Hindlimb muscle (tissue), 1 donor: ENCODE measurements at places on chromosomes 6 and 20.

DNA sequence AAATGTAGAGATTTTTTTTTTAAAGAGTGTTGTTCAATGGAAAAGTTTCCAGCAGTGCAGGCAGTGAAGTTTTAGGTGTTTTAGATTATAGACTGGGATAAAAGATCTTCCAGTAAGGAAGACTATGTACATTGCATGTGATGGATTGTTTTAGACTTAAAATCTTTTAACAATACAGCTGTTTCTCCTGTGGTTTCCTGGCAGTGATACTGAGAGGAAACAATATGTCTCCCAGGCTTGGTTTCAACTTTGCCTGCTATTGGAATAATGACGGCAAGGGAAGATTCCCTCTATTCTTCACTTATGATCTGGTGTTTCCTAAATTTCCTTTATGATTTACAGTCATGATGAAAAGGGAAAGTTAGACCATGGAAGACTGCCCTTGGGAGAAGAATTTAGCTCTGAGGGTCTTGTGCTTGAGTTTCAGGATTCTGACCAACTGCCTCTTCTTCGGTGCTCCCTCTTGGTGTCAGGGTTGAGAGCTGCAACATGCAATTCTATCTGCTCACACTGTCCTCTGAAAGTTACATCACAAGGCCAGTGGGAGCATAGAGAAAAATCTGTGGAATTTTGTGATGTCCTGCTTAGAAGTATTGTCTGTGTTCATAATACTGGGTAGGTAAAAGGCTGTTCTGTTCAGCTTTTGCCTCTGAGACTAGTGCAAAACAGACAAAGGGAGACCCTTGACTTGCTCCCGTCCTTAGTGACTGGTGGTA lies 262.8 kb upstream of the MAN1A1 start:
- no peak for DNase-seq

- no peak for DNase-seq
These were observed 34.2 kb downstream of the NHSL1 start for GRCh38 chr6:138465007-138465645.

DNA sequence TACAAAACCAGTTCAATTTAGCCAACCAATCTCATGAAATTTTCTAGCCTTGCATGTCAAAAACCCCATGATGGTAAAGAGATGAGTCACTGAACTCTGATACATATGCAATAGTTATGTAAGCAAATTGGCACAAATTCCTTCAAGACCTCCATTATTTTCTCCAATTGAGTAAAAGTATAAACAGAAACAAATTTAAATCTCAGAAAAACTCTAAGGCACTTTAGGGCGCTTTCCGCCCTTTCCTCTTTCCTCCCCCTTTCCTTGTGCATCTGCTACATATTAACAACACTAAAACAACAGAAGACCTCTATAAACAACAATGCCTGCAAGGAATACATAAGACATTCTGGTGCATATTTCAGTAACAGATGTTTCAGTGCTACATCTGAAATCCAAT lies 48.5 kb downstream of the KIF13A start:
- DNase-seq: no peak

DNA sequence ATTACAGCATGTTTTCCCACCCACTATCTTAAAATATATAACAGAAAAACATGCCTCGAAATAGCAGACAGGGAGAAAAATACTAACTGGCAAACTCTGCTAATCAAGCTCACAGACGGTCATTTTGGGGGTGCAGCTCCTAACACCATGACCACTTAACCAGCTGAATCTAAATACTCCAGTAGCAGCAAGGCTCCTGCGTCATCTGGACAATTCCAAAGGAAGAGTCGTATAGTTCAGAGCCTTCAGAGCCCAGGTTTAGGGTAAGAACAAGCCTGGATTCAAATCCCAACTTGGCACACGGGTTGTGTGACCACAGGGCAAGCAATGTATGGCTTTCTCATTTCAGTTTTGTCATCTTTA lies 81.3 kb upstream of the COL21A1 start:
- DNase-seq: no peak

GRCh38 chr6:35473850-35474130 lies 5.6 kb downstream of the RPL10A start:
- DNase-seq: no peak

- no peak for DNase-seq
These were observed 338.2 kb upstream of the ZFP64 start for GRCh38 chr20:52529826-52530225.

- no peak for DNase-seq
These were observed 120.6 kb downstream of the TBX18 start for GRCh38 chr6:84643778-84644177.

GRCh38 chr6:10491463-10491862 lies 29.7 kb upstream of the GCNT2 start:
- DNase-seq: no peak

DNA sequence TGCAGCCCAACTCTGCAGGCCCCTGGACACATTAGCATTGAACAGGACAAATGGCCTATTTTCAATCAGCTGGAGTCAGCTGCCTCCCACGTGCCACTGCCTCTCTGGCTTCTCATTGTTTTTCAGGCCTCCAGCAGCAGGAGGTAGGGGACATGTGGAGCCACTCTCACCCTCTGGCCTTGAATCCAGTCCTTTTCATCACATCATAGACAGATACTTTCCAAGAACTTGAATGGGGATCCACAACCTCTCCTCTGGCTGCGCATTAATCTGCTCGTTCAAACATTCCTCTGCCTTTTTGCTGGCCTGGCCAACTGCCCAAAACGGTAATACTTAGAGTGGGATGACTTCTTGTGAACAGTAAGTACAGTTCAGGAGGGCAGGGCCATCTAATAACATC lies 592.3 kb downstream of the PKHD1 start:
- no peak for DNase-seq

- DNase-seq: no peak
These were observed 43.9 kb upstream of the EXOC2 start for GRCh38 chr6:736657-737446.

DNA sequence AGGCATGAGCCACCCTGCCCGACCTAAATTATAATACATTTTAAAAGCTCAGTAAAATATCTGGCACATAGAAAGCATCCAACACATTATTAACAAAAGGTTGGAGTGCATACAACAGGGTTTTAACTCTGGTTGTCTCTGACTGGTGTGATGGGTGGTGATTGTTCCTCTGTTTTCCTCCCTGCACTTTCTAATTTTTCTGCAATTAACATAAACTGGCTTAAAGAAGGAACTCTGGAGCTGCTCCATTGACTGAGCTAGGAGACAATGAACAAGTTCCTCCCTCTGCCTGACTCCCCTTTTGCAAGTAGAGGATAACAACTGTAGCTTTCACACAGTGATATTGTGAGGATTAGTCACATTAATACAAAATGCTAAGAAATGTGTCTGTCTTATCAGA lies 48.5 kb upstream of the SIRPG start:
- no peak for DNase-seq

- peak; percentile 41 for DNase-seq
These were observed 35.1 kb upstream of the BTN3A2 start for GRCh38 chr6:26329763-26330511.

GRCh38 chr20:53597030-53597482 lies 3.4 kb upstream of the ZNF217 start:
- DNase-seq: no peak

DNA sequence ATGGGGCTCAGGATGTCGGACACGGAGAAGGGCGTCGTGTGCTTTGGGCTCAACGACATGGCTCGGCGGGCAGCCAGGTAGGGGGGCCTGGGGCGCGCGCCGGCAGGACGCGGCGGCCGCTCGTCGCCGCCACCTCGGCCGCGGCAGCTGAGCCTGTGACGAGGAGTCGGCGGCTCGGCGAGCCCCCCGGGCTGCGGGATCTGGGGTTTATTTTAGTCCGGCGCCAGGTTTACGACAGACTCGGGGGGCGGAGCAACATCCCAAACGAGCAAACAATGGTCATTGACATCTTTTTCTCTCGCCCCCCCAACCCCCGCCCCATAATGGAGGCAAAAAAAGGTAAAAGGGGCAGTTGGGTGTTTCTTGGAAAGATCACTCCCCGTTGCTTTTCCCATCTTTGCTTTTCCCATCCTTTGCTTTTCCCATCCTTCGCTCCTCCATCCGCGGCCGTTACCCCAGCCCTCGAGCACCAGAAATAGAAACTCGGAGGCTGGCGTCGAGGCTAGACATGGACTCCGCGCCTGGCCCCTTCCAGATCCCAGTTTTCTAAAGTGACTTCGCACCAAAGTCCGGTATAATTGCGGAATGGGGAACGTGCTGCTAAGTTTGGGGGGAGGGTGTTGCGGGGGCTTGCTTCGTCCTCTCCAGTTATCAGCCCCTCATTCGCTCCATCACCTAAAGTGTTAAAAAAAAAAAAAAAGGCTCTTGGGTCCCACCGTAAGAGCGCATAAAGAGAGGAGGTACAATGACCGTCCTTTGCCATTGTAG lies at the start of gene NKX2-4:
Gene NKX2-4 (minus strand): TSS at position 186 of the 768 bp plus-strand sequence. CDS start 127 bp downstream, at position 59.
- DNase-seq: no peak

DNA sequence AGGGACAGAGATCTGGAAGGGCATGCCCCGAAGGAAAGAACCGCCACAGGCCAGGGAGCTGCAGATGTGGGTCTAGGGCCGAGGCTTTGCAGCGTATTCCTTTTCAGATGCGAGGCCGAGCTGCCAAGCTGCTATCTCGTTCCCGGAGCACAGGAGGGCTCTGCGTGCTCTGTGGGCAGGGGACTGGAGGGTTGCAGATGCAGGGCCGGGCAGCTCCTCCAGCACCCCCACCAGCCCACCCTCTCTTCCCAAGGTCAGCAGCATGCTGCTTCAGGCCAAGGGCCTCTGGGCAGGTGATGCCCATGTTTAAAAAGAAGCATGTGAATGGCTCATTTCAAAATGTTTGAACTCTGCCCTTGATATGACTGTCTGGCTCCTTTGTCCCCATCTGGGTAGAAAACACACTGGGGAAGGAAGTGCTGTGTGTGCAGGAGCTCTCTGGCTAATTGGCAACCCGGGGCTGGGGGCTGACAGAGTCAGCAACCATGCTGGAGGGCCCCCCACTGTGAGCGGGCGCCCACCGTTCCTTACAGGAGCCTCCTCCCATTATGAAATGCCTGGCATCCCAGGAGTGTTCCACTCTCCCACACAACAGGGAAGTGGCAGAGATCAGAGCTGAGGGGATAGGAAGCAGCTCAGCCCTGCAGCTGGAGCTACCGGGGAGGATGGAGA lies 353.3 kb downstream of the ZFAND3 start:
- DNase-seq: no peak

GRCh38 chr6:65117817-65118409 lies 589.1 kb downstream of the EYS start:
- no peak for DNase-seq

GRCh38 chr6:127403636-127404035 lies 55.6 kb downstream of the KIAA0408 start:
- DNase-seq: no peak

- DNase-seq: peak; percentile 35
These were observed 30.8 kb upstream of the COL19A1 start for GRCh38 chr6:69835414-69836179.

GRCh38 chr6:129393654-129394053 lies 316.3 kb downstream of the ARHGAP18 start:
- DNase-seq: no peak

- peak; percentile 31 for DNase-seq
These were observed 741 bp downstream of the PTPN1 start for GRCh38 chr20:50510706-50511542.

DNA sequence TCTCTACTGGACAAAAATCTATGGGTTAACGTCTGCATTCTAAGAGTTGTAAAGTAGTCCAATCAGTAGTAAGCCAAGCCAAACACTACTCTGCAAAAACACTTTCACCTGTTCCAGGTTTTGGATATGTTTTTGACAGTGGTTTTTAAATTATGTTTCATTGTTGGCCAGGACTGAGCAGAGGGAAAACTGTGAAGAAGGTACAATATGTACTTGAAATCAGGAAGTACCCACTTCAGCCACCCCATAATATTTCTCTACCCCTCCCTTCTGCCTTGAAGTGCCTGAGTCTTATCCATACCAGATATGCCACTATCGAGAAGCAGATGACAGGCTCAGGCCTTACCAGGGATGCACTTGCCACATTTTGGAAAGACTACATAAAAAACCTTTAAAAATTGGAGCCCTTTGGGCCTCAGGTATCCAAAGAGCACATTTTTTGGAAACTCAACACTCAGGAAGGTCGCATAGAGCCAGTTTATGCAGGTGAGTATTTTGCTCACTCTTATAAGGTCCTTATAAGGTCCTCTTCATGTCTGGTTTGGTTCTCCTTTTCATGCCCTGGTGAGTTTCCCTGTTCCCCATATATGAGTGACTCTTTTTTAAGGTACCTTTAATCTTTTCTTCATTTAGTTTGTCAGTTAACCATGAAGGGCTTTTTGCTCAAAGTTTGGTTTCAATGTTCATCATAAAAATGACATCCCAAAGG lies 859.3 kb upstream of the FLRT3 start:
- DNase-seq: no peak

DNA sequence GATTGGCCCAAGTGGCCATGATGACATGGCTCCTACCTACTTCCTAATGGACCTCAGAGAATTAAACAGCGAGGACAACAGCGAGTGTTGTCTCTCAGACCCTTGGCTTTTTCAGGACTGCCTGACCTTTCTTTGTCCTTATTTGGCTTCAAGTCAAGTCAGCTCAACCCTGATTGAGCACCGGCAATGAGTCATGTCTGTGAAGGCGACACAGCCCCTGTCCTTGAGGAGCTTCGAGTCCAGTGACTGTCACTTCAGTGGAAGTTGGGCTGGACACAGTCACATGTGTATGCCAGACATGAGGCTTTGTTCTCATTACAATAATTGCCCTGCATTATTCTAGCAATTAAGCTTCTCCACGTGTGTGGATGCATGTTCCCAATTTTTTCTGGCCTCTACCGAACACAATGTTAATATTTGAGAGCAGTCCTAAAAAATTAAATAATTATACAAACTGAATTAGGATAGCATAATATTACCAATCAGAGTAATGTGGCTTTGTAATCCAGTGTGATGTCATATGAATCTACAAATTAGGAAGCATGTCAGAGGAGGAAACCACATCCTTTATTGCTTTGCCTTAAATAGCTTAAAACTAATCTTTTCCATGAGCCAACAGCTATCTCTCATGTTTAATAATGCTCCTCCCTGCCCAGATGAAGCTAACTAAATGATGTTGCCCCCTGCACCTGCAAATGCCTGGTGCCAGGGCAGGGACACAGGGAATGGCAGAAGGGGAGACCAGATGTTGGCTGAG lies 178.6 kb downstream of the CDH26 start:
- DNase-seq: no peak

DNA sequence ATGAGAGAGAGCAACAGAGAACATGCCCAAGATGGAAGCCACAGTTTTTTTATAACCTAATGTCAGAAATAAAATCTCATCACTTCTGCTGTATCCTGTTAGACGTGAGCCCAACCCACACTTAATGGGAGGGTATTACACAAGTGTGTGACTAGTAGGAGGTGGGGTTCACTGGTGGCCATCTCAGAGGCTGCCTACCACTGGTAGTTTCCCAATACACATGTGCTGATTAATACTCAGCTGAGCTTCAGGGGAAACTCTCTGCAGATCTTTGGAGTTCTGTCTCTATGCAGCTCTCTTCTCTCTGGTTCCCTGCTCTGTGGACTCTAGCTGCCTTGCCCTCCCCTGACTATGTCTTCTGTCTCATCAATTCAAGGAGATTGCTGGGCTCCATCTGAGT lies 35.7 kb downstream of the CNBD2 start:
- DNase-seq: no peak

- no peak for DNase-seq
These were observed 3.1 kb downstream of the LTB start for GRCh38 chr6:31579119-31579505.
